Activated T-cell treated with anti-CD3 and anti-CD28 coated beads, Interleukin-2, amount 50 U/mL, for 4 hours (primary cell): ENCODE measurements at places on chromosomes 16 and 17. TPM values are rescaled to one million over a fixed set of nuclear protein-coding genes. Genes with fewer than 3 reads are reported as not detected.

The KRTAP4-9 gene
- not detected for total RNA-seq

The ITGAE gene
- total RNA-seq: 20.6 TPM

The TMEM114 gene
- total RNA-seq: not detected

The ANKRD40CL gene
- not detected for total RNA-seq

The C16orf86 gene
- total RNA-seq: 0.46 TPM

The ADGRG3 gene
- not detected for total RNA-seq

The NR1D1 gene
- 16.0 TPM for total RNA-seq

The CHST5 gene
- 0.16 TPM for total RNA-seq

The ELMO3 gene
- total RNA-seq: 5.3 TPM

The SALL1 gene
- not detected for total RNA-seq

The TBC1D3K gene
- not detected for total RNA-seq
